Stimulated activated CD4-positive, alpha-beta T cell treated with anti-CD3 and anti-CD28 coated beads, Interleukin-15, amount 100 ng/mL, for 1 hour (primary cell): ENCODE measurements at places on chromosomes 3 and 15.

DNA sequence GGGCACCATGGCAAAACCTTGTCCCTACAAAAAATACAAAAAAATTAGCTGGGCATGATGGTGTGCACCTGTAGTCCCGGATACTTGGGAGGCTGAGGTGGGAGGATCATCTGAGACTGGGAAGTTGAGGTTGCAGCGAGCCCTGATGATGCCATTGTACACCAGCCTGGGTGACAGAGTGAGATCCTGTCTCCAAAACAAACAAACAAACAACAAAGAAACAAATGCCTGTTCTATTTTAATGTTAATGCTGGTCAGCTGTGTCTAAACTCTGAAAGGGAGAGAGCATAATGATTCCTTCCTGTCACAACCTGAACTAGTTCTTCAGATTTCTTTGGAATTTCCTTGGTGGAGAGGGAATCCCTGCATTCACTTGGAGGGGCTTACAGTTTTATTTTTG is 413.0 kb upstream of the TBL1XR1 start:
- DNase-seq = no peak

- no peak for DNase-seq
These were observed 35.9 kb downstream of the PRKCI start for GRCh38 chr3:170258105-170258487.

DNA sequence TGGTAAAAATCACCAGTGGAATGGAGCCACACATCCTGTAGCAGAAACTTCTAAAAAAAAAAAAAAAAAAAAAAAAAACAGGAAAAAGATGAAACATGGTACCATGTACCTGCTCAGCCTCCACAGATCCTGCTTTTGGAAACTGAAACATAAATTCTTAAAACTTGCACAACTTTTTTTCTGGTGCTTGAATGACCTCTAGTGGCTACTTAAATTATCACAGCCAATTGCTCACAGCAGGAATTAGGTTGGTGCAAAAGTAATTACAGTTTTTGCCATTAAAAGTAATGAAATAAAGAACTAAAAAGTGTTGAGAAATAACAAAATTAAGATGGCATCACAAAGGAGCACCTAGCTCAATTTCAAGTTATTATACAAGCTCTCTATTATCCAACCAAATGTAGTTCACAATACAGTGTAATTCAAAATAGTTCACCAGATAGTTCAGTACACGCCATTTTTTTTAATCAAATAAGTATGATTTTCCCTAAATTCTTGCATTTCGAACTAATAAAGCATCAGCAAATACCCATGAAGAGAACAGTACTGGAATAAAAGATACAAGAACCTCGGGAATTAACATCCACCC is 80.6 kb downstream of the ULK4 start:
- DNase-seq = no peak

DNA sequence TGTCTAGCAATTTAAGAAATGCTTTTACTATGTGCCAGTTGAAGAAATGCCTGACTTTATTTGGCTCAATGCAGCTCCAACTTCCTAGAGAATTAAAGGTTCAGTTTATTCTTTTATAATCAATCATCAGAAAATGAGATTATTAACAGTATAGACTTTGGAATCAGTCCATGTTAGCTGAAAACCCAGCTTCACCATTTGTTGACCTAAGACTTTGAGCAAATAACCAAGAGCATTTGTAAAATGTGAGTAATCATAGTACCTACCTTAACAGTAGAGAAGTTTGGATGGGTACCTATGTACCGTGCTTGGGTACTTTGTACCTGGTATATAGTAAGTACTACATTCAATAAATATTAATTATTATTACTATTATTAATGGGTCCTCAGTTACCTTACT is 105.9 kb downstream of the RARB start:
- no peak for DNase-seq

DNA sequence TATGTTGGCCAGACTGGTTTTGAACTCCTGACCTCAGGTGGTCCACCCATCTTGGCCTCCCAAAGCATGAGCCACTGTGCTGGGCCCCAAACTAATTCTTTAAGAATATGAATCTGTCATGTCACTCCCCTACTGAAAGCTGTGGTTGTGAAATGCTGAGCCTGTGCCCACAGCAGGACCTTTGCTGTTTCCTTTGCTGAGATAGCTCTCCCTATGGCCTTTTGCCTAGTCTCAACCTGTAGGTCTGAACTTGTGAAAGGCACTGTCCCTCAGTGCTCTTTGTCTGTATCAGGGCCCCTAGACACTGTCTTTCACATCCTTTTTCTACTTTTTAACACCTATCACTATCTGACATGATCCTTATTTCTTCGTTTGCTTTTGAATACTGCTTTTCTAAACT is 62.7 kb upstream of the CCR4 start:
- no peak for DNase-seq

DNA sequence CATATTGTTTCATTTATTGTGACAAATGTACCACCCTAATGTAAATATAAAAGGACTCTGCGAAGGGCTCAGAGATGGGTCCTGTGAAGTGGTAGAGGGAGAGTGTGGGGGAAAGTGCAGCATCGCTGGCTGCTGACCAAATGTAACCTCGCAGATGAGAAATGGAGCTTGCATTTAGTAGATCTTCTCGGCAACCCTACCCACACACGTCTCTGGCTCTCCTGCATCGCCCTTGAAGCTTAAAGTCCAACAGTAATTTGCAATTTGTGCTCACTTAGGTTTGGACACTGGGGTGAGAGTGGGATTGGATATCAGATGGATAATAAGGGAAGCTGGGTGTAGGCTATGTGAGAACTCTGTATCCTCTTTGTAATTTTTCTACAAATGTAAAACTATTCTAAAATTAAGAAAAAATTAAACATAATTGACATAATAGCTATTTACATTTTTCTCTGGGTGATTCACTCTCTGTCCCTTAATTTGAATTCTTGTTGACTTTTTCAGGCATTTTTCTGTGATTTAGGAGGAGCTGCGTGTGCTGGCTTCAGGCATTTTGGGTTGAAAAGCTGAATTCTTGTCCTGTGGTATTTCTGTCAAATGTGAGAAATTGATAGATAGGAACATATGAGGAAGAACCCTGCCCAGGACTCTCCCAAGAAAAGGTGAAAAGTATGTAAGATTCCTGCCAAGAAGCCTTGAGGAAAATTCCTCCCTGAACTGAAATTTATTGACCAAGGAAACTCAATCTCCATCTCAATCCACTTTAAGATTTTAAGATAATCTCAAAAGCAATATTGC is 524.7 kb upstream of the MCTP2 start:
- DNase-seq = no peak

DNA sequence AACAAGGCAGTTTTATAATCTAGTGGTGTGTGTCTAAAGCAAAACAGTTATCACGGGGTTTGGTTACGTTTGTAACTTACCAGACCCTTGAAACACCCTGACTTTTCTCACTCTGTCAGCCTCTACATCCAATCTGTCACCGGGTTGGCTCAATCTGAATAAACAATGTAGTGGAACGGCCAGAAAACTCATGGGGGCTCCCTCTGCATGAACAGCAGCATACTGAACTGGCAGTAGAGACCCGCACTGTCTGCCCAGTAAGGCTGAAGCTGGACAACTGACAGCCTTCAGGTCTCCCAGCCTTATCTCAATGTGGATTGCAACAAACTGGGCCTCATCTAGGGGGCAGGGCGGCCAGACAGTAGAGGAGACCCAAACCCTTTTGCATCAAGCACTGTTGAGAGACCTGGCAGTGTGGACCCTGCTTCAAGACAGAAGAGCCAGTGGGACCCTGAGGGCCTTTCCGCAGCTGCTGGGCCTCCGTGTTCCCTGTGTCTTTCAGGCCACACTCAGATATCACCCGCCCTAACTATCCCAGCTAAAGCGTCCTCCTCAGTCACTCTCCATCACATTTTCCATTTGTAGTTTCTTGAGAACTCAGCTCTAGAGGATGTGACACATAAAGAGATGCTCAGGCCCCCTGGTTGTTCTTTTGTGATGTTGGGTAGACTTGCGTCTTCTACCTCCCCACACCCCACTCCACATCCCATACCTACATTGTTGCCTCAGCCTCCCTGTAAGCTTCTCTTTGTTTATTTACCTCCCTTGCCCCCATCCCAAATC is 181.2 kb upstream of the NR2E3 start:
- no peak for DNase-seq

DNA sequence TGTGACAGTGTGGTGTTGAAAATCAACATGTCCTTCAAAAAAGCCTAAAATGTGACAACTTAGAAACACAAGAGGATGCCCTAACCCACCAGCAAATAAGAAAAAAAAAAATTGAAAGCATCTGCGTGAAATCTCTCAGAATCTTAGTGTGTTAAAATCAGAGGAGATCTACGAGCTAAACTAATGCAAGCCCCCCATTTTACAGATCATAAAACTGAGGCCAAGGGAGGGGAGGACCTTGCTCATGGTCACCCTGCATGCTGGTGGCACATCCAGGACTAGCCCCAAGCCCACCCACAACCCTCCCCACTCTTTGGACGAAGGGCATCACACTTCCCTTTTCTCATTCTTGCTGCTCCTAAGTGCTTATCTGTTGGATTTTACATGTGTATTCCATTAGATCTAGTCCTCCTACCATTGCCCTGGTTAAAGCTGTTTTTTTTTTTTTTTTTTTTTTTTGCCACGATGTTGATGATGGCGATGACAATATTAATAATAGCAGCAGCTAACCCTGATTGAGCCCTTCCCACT is 29.1 kb upstream of the NOX5 start:
- no peak for DNase-seq

- DNase-seq = no peak
These were observed 61.6 kb downstream of the WWTR1 start for GRCh38 chr3:149596134-149596770.

- DNase-seq = no peak
These were observed 208.2 kb upstream of the CTDSPL start for GRCh38 chr3:37653466-37653865.

GRCh38 chr15:64774629-64775493 is 528 bp downstream of the RBPMS2 start:
- DNase-seq = peak; percentile 5

- no peak for DNase-seq
These were observed 422.4 kb downstream of the DIPK2A start for GRCh38 chr3:144394032-144394431.

- DNase-seq = no peak
These were observed 3.6 kb upstream of the NMD3 start for GRCh38 chr3:161217496-161217895.

GRCh38 chr3:46127503-46127902 is 80.6 kb downstream of the CCR1 start:
- DNase-seq = no peak
